NCI-H226 (cell line): ENCODE measurements at places on chromosomes 7 and 10.

- DNase-seq: peak; percentile 28
Measured at GRCh38 chr10:77111611-77112550, 525.7 kb downstream of the KCNMA1 start.

GRCh38 chr10:114758331-114758730 lies 63.2 kb upstream of the FHIP2A start:
- no peak for DNase-seq

- DNase-seq: no peak
Measured at GRCh38 chr10:8096931-8097330, 42.4 kb downstream of the GATA3 start.

DNA sequence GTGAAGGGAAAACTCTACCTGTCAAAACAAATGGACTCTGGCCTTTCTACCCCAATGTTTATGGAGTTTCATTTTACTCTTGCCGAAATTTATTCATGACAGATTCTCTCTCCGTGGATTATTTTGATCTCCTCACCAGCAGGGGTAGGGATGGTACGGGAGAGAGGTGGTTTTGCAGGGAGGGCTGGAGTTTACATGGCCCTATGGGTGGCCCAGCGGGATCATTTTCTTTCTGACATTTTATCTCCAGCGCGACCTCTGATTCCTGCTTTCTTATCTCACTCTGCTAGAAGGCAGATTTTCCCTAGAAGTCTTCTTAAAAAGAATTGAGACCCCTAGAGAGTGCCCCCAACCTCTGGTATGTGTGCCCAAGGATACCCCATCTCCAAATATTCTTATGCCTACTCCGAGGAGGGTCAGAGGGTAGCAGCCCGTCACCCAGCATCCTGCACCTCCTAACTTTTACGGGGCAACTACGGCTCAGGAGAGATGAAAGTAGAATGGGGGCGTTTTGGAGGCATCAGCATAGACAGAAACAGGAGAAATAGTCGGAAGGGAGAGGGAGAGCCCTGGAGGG lies 10.1 kb upstream of the GATA3 start:
- DNase-seq: no peak

- no peak for DNase-seq
Measured at GRCh38 chr10:113511419-113511818, 41.4 kb upstream of the HABP2 start.

DNA sequence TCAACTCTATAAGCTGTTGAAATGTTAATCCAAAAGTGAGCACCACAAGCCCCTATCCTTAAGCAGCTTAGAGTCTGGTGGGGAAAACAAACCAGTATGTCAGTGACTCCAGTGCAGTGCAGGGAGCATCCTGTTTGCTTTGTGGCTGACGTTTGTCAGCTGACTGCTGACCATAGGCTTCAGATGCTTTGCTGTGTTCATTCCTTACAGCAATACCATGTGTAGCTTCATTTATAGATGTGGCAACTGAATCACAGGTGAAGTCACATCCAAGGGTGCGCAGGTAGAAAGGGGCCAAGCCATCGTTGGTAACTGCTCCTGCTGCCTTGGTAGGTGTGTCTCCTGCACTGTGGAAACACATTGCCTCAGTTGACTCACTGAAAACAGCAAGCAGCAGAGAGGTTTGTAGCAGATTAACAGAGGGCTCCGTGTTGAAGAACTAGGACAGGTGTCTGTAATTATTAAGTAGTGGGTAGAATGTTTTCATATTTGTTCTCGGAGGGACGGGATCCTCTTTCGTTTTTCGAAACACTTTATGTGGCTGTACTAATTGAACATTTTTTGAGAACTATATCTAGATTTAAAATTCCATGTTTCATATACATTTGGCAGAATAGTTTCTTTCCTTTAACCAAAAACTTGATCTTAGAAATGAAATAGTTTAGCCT lies 2.0 kb downstream of the INSIG1 start:
- DNase-seq: no peak

- no peak for DNase-seq
Measured at GRCh38 chr10:132146271-132146671, 40.5 kb upstream of the DPYSL4 start.

DNA sequence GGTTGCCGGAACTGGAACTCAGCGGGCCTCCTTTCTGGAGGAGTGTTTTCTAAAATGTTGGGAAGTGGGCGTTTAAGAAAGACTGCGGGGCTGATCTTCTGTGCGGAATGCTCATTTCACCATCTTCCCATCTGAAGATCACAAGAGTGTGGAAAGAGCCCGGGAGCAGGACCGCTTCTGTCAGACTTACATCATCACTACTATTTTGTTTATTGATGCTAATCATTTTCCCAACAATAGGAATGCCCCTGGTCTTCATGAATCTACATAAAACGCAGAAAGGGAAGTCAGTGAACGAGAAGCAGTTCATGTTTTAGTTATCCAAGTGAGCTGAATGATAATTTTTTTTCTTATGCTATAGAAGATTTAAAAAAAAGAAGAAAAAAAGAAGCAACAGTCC lies 447.8 kb upstream of the MKI67 start:
- no peak for DNase-seq

- DNase-seq: no peak
Measured at GRCh38 chr10:11186374-11186773, 168.7 kb downstream of the CELF2 start.

GRCh38 chr7:30563326-30563942 lies 31.2 kb upstream of the GARS1 start:
- DNase-seq: peak; percentile 100

DNA sequence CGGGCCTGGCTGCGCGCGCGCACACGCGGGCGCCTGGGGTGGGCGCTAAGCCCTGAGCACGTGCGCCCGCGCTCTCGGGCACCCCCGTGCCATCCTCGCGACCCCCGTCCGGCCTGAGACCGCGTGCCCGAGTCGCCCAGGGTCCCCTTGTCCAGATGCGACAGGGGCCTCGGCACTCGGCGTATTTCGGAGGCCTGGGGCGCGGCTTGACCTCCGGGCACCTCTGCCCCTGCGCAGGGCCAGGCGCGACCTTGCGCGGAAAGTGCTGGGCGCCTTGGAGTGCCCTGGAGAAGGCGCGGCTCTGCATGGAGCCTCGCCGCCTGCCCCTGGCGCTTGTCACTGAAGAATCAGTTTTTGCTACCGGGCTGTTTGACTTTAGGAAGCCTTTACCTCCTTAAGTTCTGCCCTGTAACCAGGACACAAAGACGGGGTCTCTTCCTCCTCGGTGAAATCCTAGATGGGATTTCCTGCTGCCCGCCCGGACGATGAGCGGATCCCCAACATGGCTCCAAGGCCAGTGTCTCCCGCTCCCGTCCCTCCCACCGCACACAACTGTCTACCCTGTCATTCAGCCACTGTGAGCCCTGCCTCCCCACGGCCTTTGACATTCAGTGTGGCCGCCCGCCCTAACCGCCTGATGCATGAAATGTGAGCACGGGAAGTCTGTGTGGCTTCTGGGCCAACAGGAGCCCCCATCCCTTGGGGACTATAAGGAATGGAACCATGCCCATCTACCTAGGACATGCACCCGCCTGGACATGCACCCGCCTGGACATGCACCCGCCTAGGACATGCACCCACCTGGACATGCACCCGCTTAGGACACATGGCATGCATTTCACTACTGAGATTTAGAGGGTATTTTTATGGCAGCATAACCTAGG lies 1.1 kb upstream of the STK32C start:
- DNase-seq: no peak

- no peak for DNase-seq
Measured at GRCh38 chr10:70847659-70848360, 32.1 kb downstream of the SGPL1 start.

DNA sequence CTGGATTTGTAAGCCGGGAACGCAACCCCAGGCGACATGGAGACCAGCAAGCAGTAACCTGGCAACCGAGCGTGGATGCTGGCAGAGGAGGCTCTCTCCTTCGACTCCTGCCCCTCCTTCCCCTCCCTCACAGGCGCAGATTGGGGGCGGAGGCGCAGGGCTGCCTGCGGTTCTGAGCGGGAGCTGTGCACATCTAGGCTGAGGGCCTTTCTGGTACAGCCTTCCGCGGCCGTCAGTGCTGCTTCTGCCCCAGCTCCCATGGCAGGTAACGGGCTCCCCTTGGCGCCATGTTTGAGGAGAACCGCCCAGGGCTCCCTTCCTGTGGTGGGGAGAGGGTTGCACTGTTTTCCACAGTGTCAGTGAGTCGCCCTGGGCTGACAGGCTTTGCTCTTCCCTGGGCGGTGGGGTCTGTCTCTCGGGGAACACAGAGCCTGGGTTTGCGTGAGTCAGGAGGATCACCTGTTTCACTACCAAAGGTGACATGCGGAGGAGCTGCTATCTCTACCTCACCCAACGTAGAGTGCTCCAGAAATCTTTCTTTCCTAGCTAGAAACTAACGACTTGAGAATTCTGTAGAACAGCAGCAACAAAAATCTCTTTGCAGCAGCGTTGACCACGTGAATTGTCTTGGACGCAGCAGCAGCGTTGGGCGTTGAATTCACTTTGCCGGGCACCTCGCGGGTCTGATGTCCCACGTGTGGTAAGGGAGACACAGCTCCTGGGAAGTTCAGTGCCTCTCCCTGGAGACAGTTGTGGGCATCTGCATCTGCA lies 154.8 kb upstream of the COBL start:
- no peak for DNase-seq

GRCh38 chr7:7294911-7295310 lies 112.6 kb downstream of the C1GALT1 start:
- DNase-seq: no peak

DNA sequence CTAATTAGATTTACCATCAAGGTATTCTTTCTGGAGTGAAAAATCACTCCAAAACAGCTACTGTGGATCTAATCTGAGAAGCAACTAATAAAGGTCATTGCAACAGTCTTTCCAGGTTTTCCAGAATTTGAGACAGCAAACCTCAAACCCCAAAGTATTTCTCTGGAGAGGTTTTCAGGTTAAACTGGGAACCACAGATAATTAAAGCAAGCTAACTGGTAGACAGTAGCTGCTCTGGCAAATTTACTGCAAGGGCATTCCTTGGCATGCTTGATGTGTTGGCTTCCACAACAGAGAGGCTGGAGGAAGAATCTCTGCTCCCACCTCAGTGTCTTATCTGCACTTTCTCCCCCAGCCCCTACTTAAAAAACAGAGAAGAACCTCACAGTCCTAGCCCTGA lies 140.0 kb upstream of the NRBF2 start:
- DNase-seq: no peak

DNA sequence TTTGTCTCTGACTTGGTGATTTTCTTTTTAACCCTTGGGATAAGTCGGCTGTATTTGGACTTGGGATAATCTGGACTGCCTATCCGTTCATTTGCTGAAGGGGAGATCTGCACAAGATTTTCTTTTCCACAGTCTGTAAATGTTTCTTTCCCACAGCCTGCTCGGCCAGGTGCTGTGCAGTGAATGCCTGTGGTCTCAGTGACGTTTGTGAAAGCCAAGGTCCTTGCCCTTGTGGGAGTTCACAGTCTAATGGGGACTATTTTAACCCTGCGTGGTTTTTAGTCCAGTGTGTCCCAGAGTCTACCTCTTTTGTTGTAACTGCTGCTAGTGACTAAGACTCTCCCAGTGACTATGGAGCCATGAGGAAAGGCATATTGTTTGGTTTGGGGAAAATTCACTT lies 8.9 kb downstream of the PNLIP start:
- no peak for DNase-seq

- DNase-seq: no peak
Measured at GRCh38 chr7:50145801-50146338, 52.8 kb upstream of the ZPBP start.

- DNase-seq: no peak
Measured at GRCh38 chr10:109964318-109964717, 41.0 kb upstream of the XPNPEP1 start.

GRCh38 chr7:121941830-121942229 lies 68.9 kb downstream of the PTPRZ1 start:
- no peak for DNase-seq

DNA sequence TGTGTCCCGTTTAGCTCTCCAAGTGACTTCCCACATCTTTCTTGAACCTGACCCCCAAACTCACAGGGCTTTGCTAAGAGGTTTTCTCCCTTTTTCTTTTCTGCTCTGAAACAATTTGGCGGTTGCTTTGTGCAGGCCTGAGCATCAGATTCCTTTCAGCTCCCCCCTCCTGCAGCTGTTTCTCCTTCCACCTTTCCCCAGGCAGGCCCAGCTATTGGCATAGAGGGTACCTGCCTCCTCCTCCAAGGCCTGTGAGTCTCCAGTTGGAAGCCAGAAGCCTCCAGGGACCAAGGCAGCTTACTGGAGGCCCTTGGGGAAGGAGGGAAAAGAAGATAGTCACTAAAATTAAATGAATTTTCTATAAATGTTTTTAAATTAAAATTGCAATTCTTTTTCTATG lies 7.7 kb downstream of the VAX1 start:
- no peak for DNase-seq

DNA sequence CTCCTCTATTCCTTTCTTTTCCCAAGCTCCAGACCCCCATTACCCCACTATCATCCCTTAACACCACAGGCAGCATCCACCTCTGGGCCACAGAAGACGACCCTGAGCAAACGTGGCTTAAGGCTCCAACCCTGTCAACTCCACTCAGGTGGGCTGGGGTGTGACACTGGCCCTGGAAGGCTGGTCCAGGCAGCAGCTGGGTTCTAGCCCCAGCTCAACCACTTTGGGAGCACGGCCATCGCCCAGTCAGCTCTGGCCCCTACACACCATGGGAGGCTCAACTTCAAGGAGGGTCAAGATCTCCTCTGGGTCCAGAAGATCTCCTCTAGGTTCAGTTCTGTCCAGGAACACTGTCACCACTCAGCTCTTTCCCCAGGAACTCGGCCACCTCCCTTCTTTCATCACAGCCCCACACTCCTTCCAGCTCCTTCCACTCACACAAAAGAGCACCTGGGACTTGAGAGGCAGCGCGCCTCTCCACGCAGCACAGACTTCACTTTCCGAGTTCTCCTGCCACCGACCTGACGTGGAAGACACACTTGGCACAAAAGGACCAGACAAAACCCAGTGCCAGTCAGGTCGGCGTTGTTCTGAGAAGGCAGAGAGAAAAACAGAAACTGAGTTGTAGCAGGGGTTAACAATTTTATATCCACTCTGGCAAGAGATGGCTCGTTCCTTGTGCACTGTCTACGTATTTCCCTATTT lies 84.1 kb downstream of the CTBP2 start:
- DNase-seq: no peak

DNA sequence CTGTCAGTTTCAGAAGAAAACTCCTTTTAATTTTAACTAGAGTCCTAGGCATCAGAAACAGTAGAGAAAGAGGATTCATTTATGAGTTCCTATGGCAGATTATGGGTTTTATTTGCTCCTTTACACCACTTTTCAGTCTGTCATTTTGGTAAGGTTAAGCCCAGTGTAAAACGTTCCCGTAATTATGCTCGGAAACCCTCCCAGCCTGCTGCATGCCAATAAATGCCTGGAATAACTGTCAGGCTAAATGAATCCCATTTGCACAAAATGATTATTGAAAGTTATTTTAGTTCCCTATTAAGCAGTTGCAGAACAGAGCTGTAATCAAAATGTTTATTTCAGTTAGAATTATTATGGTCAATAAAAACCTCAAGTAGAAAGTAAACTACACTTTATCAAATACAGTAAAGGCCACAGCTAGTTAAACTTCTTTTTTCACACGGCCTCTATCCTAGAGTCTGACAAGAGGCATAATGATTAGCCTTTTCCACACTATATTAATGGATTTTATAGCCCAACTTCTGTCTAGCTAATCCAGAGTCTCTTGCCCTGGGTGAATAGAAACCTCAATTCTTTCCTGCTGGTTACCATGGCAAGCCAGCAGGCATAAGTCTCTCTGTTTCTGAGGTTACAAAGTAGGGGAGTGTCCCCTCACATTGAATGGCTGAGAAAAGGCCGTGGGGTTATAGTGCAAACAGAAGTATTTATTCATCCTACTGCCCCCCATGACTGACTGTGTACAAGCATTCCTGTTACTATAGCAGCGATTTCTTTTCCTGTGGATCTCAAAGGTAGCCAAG lies 80.8 kb upstream of the NPVF start:
- DNase-seq: no peak
